ENCODE measurements at places on chromosomes 7 and 10. TPM values are rescaled to one million over a fixed set of nuclear protein-coding genes. Genes with fewer than 3 reads are reported as not detected.

DNA sequence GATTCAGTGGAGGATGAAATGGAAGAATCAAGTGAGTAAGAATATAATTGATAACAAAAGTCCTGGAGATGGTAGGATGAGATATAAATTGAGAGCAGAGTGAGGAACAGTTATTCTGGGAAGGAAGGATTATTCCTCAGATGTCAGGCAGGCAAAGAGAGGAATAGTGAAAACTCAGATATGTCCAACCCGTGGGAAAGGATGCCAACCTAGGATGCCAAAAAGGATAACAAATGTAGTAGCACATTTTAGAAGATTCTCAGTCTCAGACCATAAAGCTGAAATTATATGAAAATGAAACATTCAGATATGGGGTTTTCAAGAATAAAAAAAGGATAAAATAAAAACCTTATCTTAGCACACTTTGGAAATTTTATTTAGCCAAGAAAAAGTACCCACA is 131.1 kb downstream of the SEMA3C start:
- H3K4me1 ChIP-seq: no peaks in the 10 kb centered on the region
- no peak for DNase-seq
- H3K4me3 ChIP-seq: no peak overlapping the region
- no peaks in the 10 kb centered on the region for H3K36me3 ChIP-seq
- no peaks in the 10 kb centered on the region for H3K27me3 ChIP-seq
- no peak overlapping the region for H3K27ac ChIP-seq

GRCh38 chr7:20507157-20507556 is 108.3 kb upstream of the ABCB5 start:
- no peak for DNase-seq
- H3K4me1 ChIP-seq: peaks cover 2% of the 10 kb centered on the region
- no peaks in the 10 kb centered on the region for H3K36me3 ChIP-seq
- no peak overlapping the region for H3K27ac ChIP-seq

- H3K36me3 ChIP-seq: no peaks in the 10 kb centered on the region
- peaks cover 7% of the 10 kb centered on the region for H3K27me3 ChIP-seq
- no peak for DNase-seq
- no peak overlapping the region for H3K4me3 ChIP-seq
These were observed 522.4 kb downstream of the PARD3 start for GRCh38 chr10:34292675-34293074.

Gene SYT15B
- total RNA-seq: not detected
